Adipose tissue (tissue), 3 donors: ENCODE measurements at places on chromosomes 3 and 15. TPM values are rescaled to one million over a fixed set of nuclear protein-coding genes. Genes with fewer than 3 reads are reported as not detected.

Gene GOLGA6L7
- polyA plus RNA-seq = not detected

Gene TMCO5A
- 0.15 TPM for polyA plus RNA-seq

Gene RBP2
- polyA plus RNA-seq = 0.37 TPM

Gene SERPINI1
- polyA plus RNA-seq = 36.7 TPM

Gene SLC12A1
- not detected for polyA plus RNA-seq

Gene GOLGA8G
- polyA plus RNA-seq = not detected

Gene BLM
- 0.97 TPM for polyA plus RNA-seq

Gene ZNF662
- 2.7 TPM for polyA plus RNA-seq

Gene MOBP
- polyA plus RNA-seq = 0.22 TPM

Gene CACNA2D2
- polyA plus RNA-seq = 0.68 TPM

Gene SMAD6
- 23.0 TPM for polyA plus RNA-seq

Gene HIGD2B
- polyA plus RNA-seq = not detected

Gene CLRN1
- polyA plus RNA-seq = not detected

Gene LRRC2
- polyA plus RNA-seq = 6.9 TPM

Gene CASR
- 5.0 TPM for polyA plus RNA-seq

Gene ABI3BP
- polyA plus RNA-seq = 2.4 TPM

Gene PLA2G4E
- polyA plus RNA-seq = not detected

Gene PPARG
- 218 TPM for polyA plus RNA-seq

Gene CLDN16
- 0.28 TPM for polyA plus RNA-seq

Gene KNSTRN
- polyA plus RNA-seq = 3.2 TPM

Gene SLC28A1
- 0.02 TPM for polyA plus RNA-seq

Gene CFAP100
- not detected for polyA plus RNA-seq

Gene LRRC49
- polyA plus RNA-seq = 0.90 TPM

Gene TAGLN3
- polyA plus RNA-seq = 0.06 TPM

Gene GRK7
- not detected for polyA plus RNA-seq

Gene ATP13A5
- not detected for polyA plus RNA-seq

Gene ALG1L2
- polyA plus RNA-seq = not detected

Gene PARP15
- polyA plus RNA-seq = 1.2 TPM

Gene PARP14
- polyA plus RNA-seq = 9.4 TPM

Gene DPH3
- polyA plus RNA-seq = 5.3 TPM

Gene SI
- polyA plus RNA-seq = 0.05 TPM

Gene COL6A6
- 0.10 TPM for polyA plus RNA-seq

Gene GLT8D1
- 30.4 TPM for polyA plus RNA-seq

Gene MYO1E
- polyA plus RNA-seq = 19.0 TPM

Gene KLF15
- polyA plus RNA-seq = 29.6 TPM

Gene ALDH1L1
- polyA plus RNA-seq = 76.0 TPM

Gene IL16
- 9.3 TPM for polyA plus RNA-seq

Gene GABRB3
- polyA plus RNA-seq = 0.34 TPM

Gene HTR3E
- not detected for polyA plus RNA-seq

Gene SCG5
- polyA plus RNA-seq = 3.4 TPM

Gene GATA2
- polyA plus RNA-seq = 6.4 TPM

Gene C15orf40
- polyA plus RNA-seq = 33.6 TPM

Gene ADAMTS17
- 2.6 TPM for polyA plus RNA-seq

Gene MAN2C1
- 202 TPM for polyA plus RNA-seq

Gene COL6A5
- not detected for polyA plus RNA-seq

Gene INSYN1
- polyA plus RNA-seq = 1.3 TPM

Gene ARNT2
- polyA plus RNA-seq = 1.5 TPM

Gene GPR149
- polyA plus RNA-seq = not detected

Gene DGKG
- polyA plus RNA-seq = 0.39 TPM

Gene SLC28A2
- not detected for polyA plus RNA-seq

Gene ACTRT3
- polyA plus RNA-seq = 1.8 TPM

Gene SLC27A2
- polyA plus RNA-seq = 6.6 TPM
